ENCODE measurements at places on chromosomes 11 and 22.

DNA sequence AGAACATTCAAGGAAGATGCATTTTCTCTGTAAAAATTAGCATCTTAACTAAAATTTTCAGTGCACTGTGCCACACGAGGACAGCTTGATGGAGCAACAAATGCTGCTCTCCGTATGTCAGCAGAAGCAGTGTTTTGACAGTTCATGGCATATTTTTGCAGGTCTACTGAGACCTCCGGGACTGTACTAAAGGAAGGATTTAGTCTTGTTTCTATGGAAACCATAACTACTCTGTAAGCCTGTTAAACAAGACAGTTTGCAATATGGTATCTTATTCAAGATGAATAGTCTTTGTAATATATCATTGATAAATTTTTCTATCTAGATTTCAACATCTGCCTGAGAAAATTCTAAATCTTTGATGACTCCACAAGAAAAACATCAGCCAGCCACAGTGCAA lies 184.0 kb upstream of the GUCY1A2 start:
- DNase-seq = no peak

- no peak for DNase-seq
Observed at GRCh38 chr11:125995313-125995712, 49.5 kb downstream of the VSIG10L2 start.

GRCh38 chr11:71096751-71097388 lies 155.5 kb downstream of the SHANK2 start:
- DNase-seq = no peak

DNA sequence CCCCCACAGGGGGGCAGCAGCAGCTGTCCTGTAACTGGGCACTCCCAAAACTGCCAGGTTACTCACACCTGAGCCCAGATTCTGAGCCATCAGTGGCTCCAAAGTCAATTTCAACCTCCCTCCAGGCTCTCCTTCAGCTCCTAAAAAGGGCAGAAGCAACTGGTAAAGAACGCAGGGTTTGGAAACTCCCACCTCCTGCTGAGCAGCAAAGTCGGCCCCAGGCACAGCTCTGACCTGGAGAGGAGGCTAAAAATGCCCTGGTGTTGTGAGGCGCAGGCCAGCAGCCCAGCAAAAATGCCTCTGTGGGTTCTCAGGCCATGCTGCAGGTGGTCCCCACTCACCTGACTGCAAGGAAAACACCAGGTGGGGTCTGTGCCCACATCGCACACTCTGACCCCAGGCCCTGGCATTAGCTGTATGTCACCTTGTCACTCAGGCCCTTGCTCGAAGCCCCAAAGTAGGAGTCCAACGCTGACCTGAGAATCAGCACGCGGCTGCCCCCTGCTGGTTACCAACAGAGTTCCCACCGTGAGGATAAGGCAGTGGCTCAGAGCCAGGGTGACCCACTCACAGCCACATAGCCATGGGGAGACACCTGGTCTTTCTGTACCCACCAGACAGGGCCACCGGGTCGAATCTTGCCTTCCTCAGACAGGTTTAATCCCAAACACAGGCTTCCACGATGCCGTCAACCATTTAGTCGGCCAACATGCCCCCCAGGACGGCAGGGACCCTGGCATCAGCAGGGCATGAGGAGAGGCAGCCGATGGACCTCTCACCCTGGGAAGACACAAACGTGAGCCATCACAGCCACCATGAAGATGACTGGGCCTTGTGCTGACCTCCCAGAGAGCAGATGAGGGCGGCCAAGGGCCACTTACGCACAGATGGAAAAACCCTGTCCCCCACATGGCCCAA lies 11.1 kb downstream of the POLR3H start:
- DNase-seq = peak; percentile 58

DNA sequence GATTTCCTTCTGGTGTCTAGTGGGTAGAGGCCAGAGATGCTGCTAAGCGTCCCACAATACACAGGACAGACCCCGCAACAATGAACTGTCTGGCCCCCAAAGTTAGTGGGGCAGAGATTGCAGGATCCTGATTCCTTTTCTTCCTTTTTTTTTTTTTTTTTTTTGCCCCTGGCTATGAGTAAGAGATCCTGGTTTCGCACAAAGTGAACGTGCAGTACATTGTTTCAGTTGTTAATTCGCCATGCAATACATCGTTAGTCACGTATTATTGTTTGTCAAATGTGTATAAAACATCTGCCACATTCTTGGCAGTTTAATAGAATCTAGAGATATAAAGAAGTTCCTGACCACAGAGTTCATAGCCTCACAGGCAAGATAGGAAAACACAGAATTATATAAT lies 20.2 kb downstream of the ST3GAL4 start:
- DNase-seq = no peak

GRCh38 chr11:74923125-74923524 lies 25.8 kb downstream of the XRRA1 start:
- no peak for DNase-seq

GRCh38 chr11:130980071-130980862 lies 64.0 kb upstream of the SNX19 start:
- DNase-seq = no peak

DNA sequence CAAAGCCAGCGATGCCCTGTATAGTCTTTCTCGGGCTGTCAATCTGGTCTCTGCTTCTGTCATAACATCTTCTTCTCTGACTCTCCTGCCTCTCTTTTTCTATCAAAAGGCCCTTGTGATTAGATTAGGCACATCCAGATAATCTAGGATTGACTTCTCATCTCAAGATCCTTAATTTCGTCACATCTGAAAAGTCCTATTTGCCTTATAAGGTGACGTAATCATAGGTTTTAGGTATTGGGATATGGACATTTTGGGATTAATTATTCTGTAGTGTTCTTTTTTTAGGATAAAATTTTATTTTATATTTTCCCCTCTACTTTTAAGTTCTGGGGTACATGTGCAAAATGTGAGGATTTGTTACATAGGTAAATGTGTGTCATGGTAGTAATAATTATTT lies 480.8 kb upstream of the CCDC90B start:
- no peak for DNase-seq

GRCh38 chr11:107666911-107667613 lies 44.8 kb downstream of the SLN start:
- DNase-seq = no peak

GRCh38 chr22:29734406-29734805 lies 14.6 kb downstream of the CABP7 start:
- DNase-seq = no peak

GRCh38 chr11:66338276-66339161 lies 2.3 kb upstream of the RIN1 start:
- DNase-seq = no peak

DNA sequence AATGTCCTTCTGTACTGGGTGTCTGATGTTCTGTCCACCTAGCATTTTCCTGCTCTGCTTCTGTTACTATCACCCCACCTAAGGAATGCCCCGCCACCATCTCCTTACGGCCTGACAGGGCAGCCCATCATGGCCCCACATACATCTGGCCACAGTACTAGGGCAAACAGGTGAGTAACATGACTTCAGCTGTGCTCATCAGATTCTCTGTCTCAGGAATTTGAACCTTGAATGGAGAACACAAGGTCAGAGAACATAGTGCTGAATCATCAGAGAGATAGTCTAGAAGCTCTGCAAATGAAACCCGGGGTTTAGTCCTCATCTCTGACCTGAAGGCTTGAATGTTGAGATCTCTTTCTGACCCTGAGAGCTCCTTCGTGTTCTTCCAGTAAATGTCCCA lies 32.4 kb downstream of the ZC3H12C start:
- no peak for DNase-seq

GRCh38 chr22:47162865-47163264 lies 400.4 kb downstream of the TBC1D22A start:
- DNase-seq = no peak

GRCh38 chr22:49705972-49706352 lies 121.7 kb downstream of the BRD1 start:
- DNase-seq = no peak

DNA sequence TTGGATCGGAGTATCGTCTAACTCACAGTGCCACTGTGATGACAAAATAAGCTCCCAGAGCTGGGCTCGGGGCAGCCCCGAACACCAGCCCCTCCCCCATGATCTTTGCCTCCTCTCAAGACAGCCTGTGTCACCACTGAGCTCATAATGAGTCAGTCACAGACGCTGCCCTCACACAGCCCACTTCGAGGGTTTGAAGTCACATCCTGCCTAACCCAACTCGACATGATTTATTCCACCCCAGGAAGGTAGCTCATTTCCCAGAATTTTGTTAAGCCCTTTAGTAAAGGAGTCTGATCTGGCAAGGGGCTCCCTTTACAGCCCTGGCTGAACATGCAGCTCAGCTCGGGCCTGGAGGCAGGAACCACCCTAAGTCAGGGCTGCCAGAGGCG lies 22.8 kb downstream of the MYH9 start:
- DNase-seq = peak; percentile 95

- DNase-seq = no peak
Observed at GRCh38 chr22:45586651-45587405, 84.1 kb downstream of the FBLN1 start.

DNA sequence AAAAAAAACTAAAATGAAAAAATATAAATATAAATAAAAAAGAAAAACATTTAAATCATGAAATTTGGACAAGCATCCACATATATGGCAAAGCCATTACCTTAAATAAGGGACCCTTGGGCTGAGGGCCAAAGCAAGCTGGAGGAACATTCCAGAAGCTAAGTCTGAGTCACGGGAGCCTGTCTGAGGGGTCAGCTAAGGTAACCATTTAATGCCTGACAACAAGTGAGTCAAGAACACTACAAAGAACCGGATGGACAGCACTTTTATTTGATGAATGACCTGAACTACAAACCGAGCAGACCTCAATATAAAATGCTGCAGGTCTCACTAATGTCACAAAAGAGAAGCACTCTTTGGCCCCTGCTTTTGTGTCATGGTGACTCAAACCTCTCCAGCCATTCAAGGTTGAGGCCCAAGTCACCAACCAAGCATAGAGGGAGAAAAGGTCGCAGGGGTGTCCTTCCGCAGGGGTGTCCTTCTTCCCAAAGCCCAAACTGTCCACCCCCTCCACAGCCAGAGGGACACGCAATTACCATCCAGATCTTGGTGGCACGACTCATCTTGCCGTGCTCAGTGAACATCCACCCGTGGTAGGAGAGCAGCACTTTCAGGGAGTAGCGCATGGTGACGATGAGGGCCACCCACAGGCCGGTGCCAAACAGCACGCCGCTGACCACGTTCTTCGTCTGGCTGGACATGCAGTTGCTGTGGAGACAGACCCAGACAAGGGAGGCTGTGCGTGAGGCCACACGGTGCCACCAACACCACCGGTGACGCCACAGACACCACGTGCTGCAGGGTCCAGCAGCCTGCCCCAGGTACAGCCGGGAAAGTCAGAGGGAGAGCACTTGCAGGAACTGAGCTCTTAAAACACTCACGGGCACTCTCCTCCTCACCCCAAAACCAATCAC lies 34.5 kb downstream of the CPT1A start:
- DNase-seq = no peak

DNA sequence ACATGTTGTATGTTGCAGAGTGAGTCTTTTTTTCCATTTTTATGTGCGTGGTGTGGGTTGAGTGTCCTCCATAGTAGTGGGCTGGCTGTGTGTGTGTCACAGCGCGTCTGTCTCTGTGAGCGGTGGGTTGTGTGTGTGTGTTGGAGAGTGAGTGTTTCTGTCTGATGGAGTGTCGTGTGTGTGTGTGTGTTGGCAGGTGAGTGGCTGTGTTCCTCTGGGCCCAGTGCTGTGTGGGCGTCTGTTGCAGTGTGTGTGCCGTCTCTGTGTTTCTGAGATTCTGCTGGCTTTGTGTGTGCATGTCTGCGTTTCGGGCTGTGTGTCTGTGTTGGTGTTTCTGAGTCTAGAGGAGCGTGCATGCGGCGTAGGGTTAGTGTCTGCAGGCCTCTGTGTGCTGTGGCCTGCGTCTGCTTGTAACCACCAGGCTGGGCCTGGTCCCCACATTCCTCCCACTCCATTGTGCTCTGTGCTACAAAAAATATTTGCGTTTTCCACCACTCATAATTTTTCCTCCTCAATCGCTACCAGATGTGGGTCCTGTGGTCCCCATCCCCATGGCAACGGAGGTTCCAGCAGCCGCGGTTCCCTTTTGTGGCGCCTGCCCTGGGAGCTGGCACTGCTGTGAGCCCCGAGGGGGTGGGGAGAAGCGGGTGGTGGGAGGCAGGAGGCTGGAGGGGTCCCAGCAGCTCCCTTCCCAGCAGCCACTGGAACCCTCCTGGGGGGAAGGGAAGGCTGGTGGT lies 15.2 kb downstream of the SCARF2 start:
- DNase-seq = no peak

DNA sequence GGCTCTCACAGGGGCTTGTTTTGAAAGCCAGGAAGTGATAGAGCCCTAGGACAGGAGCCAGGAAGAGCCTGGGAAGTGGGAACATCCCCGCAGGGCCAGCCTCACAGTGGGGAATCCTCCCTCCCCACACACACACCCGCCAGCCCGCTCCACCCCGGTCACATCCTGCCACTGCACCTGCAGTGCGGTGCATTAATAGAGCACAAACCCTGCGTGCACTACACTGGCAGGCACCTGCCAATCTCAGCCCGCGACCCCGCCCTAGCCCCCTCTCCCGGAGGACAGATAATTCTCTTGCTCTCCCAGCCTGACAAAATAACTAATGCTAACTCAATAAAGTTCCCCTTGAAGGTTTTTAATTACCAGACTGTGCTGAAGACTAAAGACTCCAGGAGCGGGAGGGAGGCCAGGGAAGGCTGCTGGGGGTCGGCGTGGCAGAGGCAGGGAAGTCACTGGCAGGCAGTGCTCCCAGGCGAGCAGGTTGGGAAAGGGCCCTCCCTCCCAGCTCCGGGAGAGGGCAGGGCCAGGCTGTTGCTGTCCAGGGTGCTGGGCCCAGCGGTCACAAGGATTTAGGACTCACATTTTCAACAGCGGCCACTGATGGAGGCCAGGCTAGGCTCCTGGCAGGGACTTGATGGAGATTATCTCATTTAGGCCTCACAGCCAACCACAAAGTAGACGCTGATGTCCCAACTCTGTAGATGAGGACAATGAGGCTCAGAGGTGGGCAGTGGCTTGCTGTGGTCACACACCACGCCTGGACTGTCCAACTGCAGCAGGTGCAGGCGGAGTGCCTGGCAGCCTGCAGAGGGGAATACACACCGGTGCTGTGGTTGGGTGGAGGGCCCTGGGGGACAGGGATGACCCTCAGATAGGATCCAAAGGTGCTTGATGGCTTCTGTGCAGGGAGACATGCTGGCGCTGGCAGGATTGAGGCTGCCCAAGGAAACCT lies 23.9 kb upstream of the TCF20 start:
- DNase-seq = no peak

DNA sequence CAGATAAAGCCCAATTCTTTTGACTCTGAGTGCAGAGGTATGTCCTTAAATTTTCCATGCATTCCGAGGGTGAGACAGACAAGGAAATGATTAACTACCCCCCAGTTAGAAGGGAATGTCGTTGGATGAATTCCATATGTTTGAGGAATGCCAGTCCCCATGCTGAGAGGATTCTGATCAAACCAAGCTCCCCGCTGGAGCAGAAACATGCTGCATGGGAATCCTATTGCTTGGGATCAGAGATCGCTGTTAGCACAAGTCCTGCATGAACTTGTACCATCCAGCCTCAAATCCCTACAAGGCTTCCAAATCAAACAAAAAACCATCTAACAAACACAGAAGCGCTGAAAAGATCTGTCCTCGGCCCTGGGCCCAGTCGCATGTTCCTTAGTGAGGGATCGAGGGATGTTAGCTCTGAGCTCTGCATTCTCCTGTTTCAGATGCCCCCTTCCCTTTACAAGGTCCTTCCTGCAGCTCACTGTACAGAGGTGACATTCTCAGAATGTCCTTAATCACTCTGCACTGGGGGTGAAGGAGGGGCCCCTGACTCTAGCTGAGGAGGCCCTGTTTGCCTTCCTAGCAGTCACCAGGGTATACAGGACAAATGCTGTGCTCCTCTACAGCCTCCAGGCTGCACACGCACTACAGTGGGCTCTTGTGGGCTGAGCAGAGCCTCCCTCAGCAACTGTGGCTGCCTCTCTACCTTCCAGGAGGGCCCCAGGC lies 353.4 kb downstream of the TENM4 start:
- no peak for DNase-seq
